Central memory CD4-positive, alpha-beta T cell (primary cell): ENCODE measurements at places on chromosomes 5 and 9.

GRCh38 chr9:13083963-13084528, 195.4 kb downstream of the MPDZ start:
- DNase-seq, result no peak

DNA sequence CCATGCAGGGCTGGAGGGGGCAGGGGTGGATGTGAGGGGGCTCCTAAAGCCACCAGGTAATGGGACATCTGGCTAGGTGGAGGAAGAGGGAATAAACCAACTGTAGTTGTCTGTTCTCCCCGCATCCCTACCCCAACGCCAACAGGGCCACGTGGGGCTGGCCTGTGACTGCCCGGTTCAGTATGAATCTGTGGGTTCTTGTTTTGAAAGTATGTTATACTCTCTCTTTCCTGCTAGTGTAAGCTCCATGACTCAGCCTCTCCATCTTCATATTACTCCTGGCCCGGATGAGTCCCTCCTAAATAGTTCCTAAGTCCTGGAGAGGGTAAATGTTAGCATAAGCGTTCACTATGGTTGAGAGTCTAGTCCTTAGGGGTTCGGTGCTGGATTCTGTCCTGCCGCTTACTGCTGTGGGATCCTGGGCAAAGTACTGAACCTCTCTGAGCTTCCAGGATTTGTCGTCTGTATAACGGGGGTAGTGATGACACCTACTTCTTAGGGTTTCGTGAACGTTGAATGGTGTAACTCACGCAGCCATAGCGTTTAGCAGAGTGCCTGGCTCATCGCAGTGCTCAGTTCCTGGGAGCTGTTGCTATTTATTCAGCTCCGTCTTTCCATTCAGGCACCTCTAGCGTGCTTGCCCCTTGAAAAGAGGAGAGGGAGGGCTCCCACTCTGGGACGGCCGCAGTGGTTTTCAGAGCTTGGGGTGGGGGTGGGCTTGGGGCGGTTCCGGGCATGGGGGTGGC, 28.8 kb downstream of the LHX2 start:
- DNase-seq, result no peak

DNA sequence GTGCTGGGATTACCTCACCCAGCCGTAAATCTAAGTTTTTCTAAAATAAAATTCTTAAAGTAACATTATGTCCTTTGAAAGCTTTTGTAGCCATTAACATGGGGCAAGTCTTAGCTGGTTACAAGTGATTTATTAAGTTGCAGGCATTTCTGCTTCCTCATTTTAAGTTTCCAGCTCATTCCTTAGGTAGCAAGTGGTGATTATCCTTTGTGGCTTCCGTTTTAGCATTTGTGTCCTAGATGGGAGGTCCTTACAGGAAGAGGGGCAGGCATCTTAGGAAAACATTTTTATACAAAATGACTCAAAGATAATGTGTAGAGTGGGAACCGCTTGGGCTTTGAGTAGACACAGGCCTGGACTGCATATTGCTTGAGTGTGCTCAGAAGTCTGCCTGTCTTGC, 35.0 kb upstream of the ROPN1L start:
- DNase-seq, result no peak

- DNase-seq, result no peak
Measured at GRCh38 chr5:38535248-38535750, 21.1 kb downstream of the LIFR start.

GRCh38 chr5:54558362-54558761, 40.8 kb downstream of the SNX18 start:
- DNase-seq, result no peak

GRCh38 chr9:93603011-93603410, 26.6 kb downstream of the PHF2 start:
- no peak for DNase-seq

DNA sequence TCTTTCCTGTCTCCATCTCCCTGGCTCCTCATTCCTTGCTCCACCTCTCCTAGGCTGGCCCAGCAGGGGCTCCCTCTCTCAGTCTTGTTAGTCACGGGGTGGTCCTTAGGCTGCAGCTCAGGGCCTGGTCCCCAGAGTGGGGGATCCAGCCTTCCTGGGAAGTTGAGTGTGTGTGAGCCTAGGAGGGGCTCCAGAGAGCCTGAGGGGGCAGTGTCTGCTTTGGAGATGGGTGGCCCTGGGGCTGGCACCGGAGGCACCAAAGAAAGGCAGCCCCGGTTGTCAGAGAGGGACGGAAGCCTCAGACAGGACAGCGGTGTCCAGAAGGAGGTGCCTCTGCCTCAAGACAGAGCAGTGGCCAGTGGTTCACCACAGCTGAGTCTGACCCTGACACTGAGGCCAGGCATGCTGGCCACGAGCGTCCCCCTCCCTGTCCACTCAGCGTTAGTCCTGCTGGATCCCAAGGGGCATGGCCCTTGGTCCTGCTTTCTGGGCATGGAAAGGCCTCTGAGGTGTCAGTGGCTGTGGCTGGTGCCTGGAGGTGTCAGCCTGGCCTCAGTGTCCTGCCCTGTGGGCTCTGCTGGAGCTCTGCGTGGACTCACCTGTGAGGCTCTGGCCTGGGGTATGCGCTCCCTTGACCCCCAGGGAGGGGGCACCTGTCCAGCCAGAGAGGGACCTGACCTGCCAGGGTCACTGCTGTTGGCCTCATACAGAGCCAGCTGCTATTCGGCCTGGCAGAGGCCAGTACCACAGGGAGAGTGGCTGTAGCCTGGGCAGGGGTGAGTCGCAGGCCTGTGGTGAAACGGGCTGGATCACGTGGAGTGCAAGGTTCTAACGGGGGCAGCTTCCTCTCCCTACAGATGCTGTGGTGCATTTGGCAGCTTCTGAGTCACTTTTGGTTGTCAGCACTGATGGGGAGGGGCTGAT, 130.6 kb downstream of the CACNA1B start:
- DNase-seq, result no peak

GRCh38 chr9:18580151-18580550, 106.2 kb downstream of the ADAMTSL1 start:
- no peak for DNase-seq

DNA sequence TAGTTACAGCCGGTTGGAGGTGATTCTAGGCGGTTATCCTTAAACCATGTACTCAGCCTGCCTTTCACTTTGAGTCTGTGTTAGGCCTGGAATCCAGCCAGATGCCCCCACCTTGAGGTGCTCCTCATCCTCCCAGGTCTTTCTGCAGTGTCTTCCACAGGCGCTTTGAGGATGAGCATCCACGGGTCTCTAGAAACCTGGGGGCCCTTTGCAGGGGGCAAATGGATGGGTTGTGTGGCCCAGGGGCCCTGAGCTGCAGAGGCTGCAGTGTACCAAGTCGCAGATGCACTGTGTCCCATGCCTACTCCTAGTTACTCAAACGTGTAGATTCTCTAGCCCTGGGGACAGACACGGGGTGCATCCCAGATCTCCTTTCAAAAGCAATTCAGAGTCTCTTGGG, 242.1 kb upstream of the IRX1 start:
- no peak for DNase-seq

- DNase-seq, result no peak
Measured at GRCh38 chr9:84374013-84374412, 33.5 kb upstream of the SLC28A3 start.

DNA sequence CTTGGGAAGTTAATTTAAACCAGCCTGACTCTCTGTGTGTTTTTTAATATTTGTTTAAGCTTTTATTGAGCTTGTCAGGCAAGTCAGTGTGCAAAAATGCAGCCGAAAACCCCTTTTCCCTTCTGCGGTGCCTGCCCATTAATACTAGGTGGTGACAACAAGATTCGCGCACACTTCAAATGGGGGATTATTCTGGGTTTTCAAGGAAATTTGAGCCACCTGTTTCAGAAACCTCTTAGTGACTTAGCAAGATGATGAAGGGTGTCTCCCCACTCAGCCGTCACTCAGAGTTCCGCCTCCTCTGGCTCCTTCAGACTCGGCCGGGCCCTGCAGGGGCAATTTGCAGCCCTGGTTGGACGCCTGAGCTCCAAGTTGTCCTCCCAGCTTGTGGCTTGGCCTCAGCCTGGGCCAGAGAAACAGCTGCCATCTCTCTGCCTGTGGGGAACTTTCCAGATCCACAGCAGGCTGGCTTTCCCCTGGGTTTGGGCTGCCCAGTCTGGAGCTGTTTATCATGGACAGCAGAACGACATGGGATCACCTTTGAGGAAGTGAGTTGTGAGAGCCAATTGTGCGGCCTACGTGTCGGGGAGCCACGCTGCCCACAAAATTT, 75.9 kb downstream of the SPRY4 start:
- DNase-seq, result no peak

GRCh38 chr9:100219347-100219746, 120.3 kb downstream of the INVS start:
- no peak for DNase-seq

DNA sequence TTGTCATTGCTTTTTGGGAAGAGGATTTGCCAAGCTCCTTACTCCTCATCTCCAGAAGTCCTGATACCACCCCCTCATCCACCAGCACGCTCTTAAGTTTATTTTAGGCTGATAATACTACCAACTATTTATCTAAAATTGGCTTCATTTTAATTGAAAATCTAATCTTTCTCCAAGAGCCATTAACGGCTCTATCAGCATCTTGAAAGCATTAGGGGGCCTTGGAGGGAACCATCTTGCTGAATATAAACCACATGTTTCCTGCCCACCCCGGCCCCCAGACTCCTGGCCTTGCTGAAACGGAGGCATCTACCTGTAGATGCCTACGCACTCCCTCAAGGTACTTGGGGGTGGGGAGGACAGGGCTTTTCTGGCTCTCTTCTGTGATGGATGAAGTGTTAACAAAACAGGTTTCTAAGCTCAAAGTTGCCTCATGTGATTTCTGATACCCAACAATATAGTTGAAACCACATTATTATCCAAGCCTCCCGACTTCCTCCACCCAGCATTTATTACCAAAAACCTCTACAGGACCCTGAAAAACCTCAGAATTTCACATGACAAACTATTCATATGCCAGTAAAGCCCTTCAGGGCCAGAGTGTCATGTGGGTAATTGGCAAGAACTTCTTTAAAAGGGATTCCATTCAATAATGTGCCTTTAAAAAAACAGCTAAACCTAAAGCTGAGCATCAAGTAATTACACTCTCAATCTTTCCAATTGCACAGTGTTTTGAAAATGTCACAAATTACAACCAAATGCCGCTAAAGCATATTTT, 96.7 kb downstream of the SAXO1 start:
- no peak for DNase-seq

DNA sequence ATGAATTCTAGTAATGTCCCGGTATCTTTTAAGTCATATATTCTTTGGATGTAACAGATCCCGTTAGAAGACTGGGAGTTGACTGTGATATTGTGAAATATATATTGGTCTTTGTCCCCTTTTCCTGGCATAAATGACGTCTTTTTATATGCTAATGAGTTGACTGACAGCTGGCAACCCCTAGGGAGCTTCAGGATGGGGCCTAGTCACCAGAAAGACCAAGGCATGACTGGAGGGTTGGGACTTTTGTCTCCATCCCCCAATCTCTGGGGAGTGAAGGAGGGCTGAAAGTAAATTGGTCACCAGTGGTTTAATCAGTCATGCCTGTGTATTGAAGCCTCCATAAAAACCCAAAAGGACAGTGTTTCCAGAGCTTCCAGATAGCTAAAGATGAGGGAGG, 241.6 kb downstream of the PJA2 start:
- no peak for DNase-seq

- DNase-seq, result no peak
Measured at GRCh38 chr9:17993024-17993423, 414.2 kb downstream of the SH3GL2 start.

DNA sequence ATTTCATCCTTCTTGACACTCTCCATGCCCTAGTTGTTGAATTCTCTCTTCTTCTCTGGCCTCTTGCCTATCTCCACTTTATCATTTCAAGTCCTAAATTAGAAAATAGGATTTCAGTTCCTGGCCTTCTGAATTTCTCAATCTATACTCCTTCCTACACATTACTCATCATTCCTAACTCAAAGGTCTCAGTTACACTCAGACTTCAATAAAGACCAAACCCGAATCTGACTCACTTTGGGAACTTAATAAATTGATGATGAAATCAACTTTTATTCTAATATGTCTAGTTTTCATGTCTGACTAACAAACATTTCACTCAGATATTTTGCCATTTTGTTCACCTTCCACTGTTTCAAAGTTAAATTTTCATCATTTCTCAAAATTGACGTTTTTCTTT, 113.6 kb upstream of the TSLP start:
- DNase-seq, result no peak

DNA sequence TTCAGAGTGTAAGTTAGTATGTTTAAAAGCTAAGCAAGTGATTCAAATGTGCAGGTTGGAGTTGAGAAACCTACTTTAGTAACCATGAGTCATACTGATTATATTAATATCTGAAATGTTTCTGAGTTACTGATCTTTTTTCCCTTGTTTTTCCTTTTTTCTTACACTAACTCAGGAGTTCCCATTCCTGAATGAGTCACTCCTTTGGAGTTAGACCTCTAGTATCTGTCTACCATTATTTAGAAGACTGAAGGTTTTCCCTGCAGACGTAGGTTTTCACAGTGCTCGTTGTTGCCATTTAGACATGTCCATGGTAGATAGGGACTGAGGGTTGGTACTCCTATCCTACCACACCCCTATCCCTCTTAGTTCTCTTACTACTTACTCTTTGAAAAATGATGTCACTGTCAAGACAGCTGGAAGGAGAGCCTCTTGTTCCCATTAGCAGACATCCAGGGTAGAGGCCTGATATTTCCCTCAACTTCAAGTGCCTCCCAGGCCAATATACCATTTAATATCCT, 20.2 kb downstream of the OCLN start:
- DNase-seq, result no peak

DNA sequence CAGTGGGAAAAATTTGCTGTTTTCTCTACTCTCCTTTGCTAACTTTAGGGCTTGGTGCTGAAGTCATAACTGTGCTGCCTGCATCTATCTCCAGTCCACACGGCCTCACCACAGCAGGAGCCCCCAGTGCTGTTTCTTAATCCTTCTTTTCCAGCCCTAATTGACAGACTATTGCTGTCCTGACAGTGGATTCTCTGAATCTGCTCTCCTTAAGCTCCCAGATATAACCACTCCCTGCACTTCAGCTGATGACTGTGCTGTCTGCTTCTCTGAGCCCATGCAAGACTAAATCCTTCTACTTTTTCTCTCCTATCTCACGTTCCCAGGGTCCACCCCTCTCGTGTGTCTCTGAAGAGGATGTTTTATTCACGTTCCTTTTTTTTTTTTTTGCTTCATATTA, 19.7 kb upstream of the GRIA1 start:
- DNase-seq, result no peak

- DNase-seq, result no peak
Measured at GRCh38 chr5:84688566-84688965, 303.9 kb upstream of the EDIL3 start.

DNA sequence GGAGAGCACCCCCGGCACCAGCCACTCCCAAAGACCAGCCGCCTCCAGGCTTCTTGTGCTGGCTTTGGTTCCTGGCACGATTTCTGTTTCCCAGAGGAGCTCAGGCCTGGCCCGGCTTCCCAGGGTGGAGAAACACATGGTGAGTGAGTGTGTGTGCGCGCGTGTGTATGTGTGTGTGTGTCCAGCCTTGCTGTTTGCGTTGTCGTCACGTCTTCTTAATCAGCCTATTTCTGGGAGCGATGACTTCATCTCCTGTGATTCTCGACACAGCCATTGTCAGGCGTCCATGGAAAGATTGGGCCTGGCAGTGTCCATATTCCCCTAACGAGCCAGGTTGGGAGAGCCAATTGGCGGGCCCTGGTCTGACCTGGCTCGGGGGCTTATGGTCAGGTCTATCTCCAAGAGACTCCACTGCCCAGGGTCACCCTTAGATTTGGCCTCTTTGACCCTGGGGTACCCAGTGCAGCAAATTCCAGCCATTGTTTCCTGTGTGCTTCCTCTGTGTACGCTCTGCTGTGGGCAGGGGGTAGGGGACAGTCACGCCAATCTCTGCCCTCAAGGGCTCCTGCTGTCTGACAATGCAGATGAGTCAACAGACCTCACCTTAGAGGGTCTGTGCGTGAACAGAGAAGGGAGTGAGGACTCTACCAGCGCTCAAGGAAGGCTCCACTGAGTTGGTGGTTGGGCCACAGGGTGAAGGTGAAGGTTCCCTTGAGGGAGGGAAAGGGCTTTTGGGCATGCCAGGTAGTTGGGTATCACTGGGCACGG, 73.8 kb downstream of the DAB2IP start:
- DNase-seq, result no peak
